ENCODE measurements at places on chromosomes 11 and 22.

DNA sequence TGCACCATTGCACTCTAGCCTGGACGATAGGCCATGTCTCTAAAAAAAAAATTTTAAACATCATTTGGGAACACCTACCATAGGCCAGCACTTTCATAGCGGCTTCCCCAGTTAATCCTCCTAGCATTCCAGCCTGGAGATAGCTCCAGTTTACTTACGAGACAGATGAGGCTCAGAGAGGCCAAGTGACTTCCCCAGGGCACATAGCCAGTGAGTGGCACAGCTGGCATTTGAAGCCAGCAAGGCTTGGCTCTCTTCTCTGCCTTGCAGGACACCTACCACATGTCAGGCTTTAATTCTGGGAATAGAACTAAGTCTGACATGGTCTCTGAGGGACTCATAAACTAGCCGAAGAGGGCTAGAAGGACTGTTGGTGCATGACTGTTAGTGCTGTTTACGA lies 4.9 kb upstream of the TAGLN start:
- no peak for DNase-seq

GRCh38 chr22:17775781-17776465 lies 1.7 kb upstream of the BID start:
- no peak for DNase-seq

DNA sequence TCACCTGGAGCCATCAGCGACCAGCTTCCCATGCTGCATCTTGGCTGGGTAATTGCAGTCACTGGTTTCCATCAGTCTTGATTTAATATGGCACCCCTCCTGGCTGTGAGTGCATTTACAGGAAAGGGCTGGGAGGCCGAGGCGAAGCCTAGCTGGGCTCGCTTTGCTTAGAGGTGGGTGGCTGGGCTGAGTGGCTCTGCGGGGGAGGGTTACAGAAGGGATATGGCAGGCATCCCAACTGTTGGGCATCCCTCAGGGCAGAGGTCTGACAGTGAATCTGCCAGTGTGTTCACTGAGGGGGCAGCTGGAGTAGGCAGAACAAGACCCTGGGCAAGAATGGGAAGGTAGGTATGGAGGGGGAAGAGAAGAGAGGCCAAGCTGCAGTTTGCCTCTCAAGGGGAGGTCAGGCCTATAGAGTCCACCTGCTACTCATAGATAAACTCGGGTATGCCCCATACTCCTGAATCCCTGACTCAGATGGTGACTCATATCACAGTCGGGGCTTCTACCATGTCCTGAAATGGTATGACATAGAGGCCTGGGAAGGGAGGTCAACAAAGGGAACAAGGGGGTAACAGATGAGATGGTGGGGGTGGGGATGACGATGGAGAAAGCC lies 77.5 kb upstream of the PHOX2A start:
- no peak for DNase-seq

GRCh38 chr11:75152651-75153427 lies 1.9 kb downstream of the SLCO2B1 start:
- DNase-seq: no peak

DNA sequence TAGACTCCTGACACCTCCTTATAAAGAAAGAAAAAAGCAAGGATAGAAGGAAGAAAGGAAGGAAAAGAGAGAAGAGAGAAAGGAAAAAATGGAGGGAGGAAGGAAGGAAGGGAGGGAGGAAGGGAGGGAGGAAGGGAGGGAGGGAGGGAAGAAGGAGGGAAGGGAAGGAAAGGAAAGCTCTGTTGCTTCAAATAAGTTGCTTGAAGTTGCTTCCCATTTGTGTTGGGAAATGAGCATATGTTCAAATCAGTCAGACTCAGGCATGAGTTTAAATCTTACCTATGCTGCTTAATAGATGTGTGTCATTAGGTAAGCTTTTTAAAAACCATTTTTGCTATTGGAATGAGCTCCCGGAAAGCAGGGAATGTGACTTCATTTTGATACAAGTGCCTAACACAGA lies 6.6 kb upstream of the GAS2 start:
- no peak for DNase-seq

GRCh38 chr11:88370782-88371181 lies 33.2 kb upstream of the CTSC start:
- no peak for DNase-seq

Measured in T-helper 1 cell (primary cell).